MCF 10A (cell line): ENCODE measurements at places on chromosomes 1 and 21. TPM values are rescaled to one million over a fixed set of nuclear protein-coding genes. Genes with fewer than 3 reads are reported as not detected.

The SELP gene
- total RNA-seq, result not detected in 2 replicates

The MXRA8 gene
- not detected in 2 replicates for total RNA-seq

The CNR2 gene
- total RNA-seq, result not detected in 2 replicates

The PRAMEF4 gene
- not detected in 2 replicates for total RNA-seq

The LENEP gene
- total RNA-seq, result 0.83 TPM in 1 of 2 replicates, not detected in the other

The RPF1 gene
- total RNA-seq, result 36.0 and 43.1 TPM in 2 replicates

The OLIG2 gene
- total RNA-seq, result not detected in 2 replicates

The CSF3R gene
- total RNA-seq, result not detected in 2 replicates

The VSIG8 gene
- total RNA-seq, result not detected in 2 replicates

The FCER1G gene
- total RNA-seq, result 1.0 and 2.1 TPM in 2 replicates

- H3K4me3 ChIP-seq, result no peak overlapping the region
- H3K4me1 ChIP-seq, result peaks cover 46% of the 10 kb centered on the region
- no peak for DNase-seq
- no peaks in the 10 kb centered on the region for H3K36me3 ChIP-seq
- H3K27ac ChIP-seq, result no peak overlapping the region
Measured at GRCh38 chr1:159949981-159950381, 4.1 kb downstream of the SLAMF9 start.

DNA sequence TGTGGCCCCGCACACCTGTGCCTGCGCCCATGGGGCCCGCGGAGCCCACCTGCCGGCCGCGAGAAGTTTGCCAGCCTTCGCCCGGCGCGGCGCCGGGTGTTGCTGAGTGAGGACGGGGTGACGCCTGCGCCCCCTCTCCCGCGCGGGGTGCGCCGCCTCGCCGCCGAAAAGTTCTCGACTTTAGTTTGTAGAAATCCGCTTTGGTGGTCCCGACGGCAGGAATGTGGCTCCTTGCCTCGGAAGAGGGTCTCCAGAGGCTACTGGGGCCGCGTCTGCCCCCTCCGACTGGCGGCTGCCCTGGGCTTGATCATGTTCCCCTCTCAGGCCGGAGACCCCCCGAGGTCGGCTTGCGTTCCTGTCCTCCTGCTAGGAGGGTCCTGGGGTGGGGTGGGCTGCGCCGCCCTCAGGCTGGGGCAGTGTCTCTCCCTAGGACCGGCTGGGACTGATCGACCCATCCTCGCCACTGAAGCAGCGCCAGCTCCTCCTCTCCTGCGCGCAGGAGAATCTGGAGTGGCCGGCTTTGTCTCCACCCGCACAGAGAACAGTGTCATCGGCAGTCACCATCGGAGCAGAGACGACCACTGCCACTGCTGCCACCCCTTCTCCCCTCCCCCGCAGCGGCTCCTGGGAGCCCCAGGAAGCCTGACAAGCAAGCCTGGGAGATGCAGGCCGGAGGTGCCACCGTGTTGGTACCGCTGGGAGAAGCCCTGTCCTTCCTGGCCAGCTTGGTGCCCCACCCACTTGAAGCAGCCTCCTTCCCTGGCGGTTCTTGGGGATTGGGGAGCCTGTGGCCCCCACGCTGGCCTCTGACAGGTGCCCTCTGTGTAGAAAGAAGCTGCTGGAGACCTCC lies 553 bp upstream of the SLC30A2 start:
- no peak for DNase-seq
- peaks cover 51% of the 10 kb centered on the region for H3K27me3 ChIP-seq
- no peaks in the 10 kb centered on the region for H3K4me1 ChIP-seq
- no peak overlapping the region for H3K27ac ChIP-seq

DNA sequence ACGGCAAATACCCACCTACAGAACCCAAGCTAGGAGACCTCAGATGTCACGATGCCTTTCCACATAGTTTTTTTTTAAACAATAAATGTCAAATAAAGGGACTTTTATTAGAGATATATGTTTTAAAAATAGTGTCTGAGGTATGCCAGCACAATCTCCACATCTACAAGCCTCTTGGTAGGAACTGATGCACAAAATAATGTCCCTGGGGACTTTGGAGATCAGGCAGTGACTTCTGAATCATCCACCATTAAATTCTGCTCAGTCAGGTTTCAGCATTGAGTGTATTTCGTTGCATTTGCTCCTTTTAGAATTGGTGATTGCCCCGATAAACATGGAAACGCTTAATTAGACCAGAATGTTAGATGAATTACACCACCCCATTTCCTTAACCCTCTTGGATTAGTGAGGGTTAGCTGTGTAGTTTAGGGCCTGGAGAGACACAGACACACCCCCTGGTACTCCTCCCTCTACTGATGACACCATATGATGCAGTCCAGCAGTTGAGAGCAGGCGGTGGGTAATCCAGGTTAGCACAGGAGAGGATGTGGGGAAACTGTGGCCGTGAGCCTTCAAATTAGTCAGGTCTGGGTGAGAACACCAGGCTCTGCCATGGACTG lies 33.6 kb downstream of the LGR6 start:
- H3K4me1 ChIP-seq, result peaks cover 21% of the 10 kb centered on the region
- no peaks in the 10 kb centered on the region for H3K36me3 ChIP-seq
- no peak overlapping the region for H3K27ac ChIP-seq
- DNase-seq, result no peak

DNA sequence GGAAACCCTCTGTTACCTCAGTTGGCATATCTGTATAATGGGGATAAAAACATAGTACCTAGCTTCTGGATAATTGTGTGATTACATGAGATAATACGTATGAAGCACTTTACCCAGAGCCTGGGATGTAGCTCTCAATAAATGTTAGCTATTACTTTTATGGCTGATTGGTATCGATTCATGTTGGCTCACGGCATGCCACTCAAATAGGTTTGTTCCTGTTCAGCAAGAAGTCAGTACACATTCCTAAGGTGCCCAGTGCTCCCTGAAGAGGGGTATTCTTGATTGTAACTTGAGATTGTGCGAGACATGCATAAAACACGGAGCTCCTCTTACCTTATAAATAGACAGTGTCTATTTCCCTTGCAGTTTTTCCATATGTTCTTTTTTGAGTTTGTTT lies 78.5 kb upstream of the GALNT2 start:
- no peaks in the 10 kb centered on the region for H3K4me1 ChIP-seq
- no peak overlapping the region for H3K27ac ChIP-seq
- H3K4me3 ChIP-seq, result no peak overlapping the region
- no peaks in the 10 kb centered on the region for H3K36me3 ChIP-seq
- no peak for DNase-seq

- peaks cover 10% of the 10 kb centered on the region for H3K4me1 ChIP-seq
- DNase-seq, result no peak
- peaks cover 25% of the 10 kb centered on the region for H3K36me3 ChIP-seq
- peak overlapping the region; percentile 88 for H3K4me3 ChIP-seq
- H3K27ac ChIP-seq, result peak overlapping the region; percentile 91
Measured at GRCh38 chr1:167713330-167714081, 8.3 kb upstream of the MPZL1 start.

DNA sequence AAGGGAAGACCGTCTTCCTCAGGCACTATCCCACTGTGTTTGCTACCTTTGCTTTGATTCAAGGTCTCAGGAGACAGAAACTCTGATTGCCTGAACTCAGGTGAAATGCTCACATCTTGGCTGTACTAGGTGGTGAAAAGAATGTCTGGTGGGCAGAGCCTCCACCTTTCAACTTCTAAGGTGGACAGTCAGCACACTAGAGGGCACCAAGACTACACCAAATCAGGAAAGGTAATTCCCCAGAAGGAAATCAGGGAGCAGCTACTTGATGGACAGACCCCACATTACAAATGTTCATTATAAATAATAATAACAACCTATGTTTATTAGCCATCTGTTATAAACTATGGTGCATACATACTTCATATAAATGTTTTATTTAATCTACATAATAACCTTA lies 220.9 kb downstream of the ATG4C start:
- peaks cover 33% of the 10 kb centered on the region for H3K27me3 ChIP-seq
- H3K27ac ChIP-seq, result no peak overlapping the region
- DNase-seq, result peak; percentile 43
- H3K4me1 ChIP-seq, result no peaks in the 10 kb centered on the region

- no peaks in the 10 kb centered on the region for H3K36me3 ChIP-seq
- H3K4me3 ChIP-seq, result no peak overlapping the region
- no peak overlapping the region for H3K27ac ChIP-seq
- no peak for DNase-seq
- H3K27me3 ChIP-seq, result peaks cover 21% of the 10 kb centered on the region
Measured at GRCh38 chr1:228863776-228864175, 128.5 kb downstream of the RHOU start.

- peaks cover 21% of the 10 kb centered on the region for H3K4me1 ChIP-seq
- H3K36me3 ChIP-seq, result no peaks in the 10 kb centered on the region
- DNase-seq, result peak; percentile 11
- H3K27ac ChIP-seq, result peak overlapping the region; percentile 6
- no peaks in the 10 kb centered on the region for H3K27me3 ChIP-seq
- no peak overlapping the region for H3K4me3 ChIP-seq
Measured at GRCh38 chr1:241533326-241534115, 1.3 kb downstream of the KMO start.

- H3K36me3 ChIP-seq, result peaks cover 6% of the 10 kb centered on the region
- H3K4me1 ChIP-seq, result no peaks in the 10 kb centered on the region
Measured at GRCh38 chr1:56526571-56527174, 52.7 kb downstream of the PLPP3 start.

GRCh38 chr1:4655674-4656532 lies 1.5 kb downstream of the AJAP1 start:
- peaks cover 5% of the 10 kb centered on the region for H3K36me3 ChIP-seq
- no peak overlapping the region for H3K4me3 ChIP-seq
- no peaks in the 10 kb centered on the region for H3K4me1 ChIP-seq
- H3K27ac ChIP-seq, result no peak overlapping the region
- H3K27me3 ChIP-seq, result no peaks in the 10 kb centered on the region

DNA sequence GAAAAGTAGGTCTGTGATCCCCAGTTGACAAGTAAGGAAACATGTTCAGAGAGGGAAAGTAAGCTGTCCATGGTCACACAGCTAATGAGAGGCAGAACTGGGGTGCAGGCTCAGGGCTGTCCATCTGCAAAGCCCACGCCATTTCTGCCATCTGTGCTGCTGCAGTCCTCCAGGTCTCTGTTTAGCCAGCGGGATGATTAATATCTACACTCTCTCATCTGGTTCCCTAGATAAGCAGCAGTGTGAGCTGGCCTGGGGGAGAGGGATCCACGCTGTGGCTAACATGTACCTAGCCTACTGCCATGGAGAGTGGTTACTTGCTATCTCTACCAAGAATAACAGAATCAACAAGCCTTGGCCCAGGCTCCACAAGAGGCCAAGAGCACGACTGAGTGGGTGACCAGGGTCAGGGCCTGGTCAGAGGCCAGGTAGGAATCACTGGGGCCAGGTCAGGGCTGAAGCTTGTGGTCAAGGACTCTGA lies 75.2 kb downstream of the TRABD2B start:
- H3K36me3 ChIP-seq, result no peaks in the 10 kb centered on the region
- no peak for DNase-seq
- no peak overlapping the region for H3K27ac ChIP-seq
- H3K4me3 ChIP-seq, result no peak overlapping the region

DNA sequence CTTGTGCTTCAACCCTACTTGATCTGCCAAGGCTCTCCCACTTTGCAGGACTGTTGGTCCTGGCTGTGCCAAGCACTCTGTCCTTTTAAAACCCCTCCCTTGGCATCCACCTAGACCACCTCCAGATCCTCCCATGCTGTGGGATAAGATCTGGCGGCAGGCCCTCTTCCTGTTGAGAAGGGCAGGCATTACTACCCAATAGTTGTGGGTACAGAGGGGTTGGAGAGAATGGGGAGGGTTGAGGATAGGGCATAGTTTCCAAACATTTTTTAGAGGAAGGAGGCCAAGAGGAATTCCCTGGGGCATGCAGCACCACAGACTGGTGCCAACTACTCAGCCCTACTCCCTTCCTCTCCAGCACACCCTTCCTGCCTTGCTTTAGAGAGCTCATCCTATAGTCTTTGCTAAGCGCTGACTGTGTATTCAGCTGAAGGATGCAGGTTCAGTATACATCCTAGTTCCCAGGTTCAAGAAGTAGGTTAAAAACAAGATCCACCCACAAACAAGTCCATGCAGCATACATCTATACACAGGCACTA lies 70.7 kb downstream of the TRABD2B start:
- DNase-seq, result peak; percentile 34
- H3K36me3 ChIP-seq, result no peaks in the 10 kb centered on the region
- H3K4me3 ChIP-seq, result no peak overlapping the region
- peaks cover 24% of the 10 kb centered on the region for H3K4me1 ChIP-seq
- no peak overlapping the region for H3K27ac ChIP-seq

- no peaks in the 10 kb centered on the region for H3K27me3 ChIP-seq
- H3K36me3 ChIP-seq, result no peaks in the 10 kb centered on the region
- no peak overlapping the region for H3K4me3 ChIP-seq
- peaks cover 29% of the 10 kb centered on the region for H3K4me1 ChIP-seq
Measured at GRCh38 chr1:165842671-165843129, 15.3 kb downstream of the UCK2 start.

DNA sequence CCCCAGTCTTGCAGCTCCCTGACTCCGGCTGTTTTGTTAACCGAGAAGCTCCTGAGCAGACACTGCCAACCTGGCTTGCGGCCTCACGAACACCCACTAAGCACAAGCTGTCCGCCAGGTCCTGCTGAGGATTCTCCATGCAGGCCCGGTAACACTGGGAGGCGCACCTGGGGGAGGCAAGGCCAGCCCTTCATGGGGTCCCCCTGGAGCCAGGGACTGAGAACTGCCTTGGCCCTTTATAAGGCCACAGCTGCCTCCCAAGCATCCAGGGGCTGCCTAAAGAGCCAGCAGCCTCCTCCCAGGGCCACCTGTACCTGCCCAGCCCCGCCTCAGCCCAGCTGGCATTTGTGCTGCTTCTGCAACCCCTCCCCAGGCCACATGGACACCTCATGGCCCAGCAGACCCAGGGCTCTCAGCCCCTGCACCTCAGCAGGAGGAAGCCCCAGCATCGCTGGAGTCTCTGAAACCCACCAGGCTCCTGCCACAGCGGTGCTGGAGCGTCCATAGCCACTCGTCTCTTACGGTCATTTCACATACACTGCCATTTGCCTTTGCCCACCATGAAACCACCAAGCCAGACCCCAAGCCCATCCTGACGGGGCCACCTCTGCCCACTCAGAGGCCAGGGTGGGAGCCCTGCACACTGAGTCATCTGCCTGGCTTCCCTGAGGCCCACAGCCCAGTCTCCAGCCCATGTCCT lies 82.5 kb downstream of the NPHP4 start:
- peaks cover 13% of the 10 kb centered on the region for H3K36me3 ChIP-seq
- H3K27ac ChIP-seq, result no peak overlapping the region
- no peak overlapping the region for H3K4me3 ChIP-seq
- H3K4me1 ChIP-seq, result no peaks in the 10 kb centered on the region
- no peak for DNase-seq

DNA sequence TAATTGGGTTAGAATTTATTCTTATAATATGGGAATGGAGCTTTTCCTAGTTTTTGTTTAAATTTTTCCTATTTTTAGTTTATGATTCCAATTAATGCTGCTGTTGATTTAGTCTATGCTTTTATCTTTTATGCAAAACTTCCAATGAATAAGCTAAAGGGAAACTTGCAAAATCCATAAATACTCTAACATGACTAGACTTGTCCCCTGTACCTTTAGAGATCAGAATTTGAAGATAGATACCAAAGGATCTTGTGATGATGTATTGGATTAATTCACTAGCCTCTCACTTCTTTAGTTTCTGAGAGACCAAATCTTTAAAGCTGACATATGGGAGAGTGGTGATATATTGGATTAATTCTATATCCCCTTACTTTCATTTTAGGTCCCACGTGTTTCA lies 306.6 kb upstream of the PRMT6 start:
- no peak overlapping the region for H3K27ac ChIP-seq
- DNase-seq, result no peak
- H3K4me3 ChIP-seq, result no peak overlapping the region
- H3K36me3 ChIP-seq, result no peaks in the 10 kb centered on the region
- no peaks in the 10 kb centered on the region for H3K27me3 ChIP-seq

- H3K4me1 ChIP-seq, result peaks cover 80% of the 10 kb centered on the region
- peak within 1 kb of the TSS; percentile 83 for H3K4me3 ChIP-seq
- peak within 1 kb of the TSS; percentile 99 for H3K27ac ChIP-seq
Measured at GRCh38 chr1:209652121-209652735, at the start of gene LAMB3. Gene LAMB3, minus strand, starts transcription at chr1:209652425. Its CDS starts 1,481 bp downstream, at chr1:209650944.
